Right ventricle myocardium inferior (tissue), 1 donor: ENCODE measurements at places on chromosomes 4 and X. TPM values are rescaled to one million over a fixed set of nuclear protein-coding genes. Genes with fewer than 3 reads are reported as not detected.

The SHISA3 gene
- total RNA-seq: 5.5 TPM

The NPY2R gene
- not detected for total RNA-seq

The PLXNB3 gene
- 2.3 TPM for total RNA-seq

The SGCB gene
- 80.4 TPM for total RNA-seq

The COL4A5 gene
- 6.1 TPM for total RNA-seq

The REPS2 gene
- total RNA-seq: 10.1 TPM

The BCORL1 gene
- total RNA-seq: 11.3 TPM

The EBP gene
- total RNA-seq: 54.1 TPM

The PCDH18 gene
- 6.2 TPM for total RNA-seq

The F9 gene
- total RNA-seq: not detected

The HMGN5 gene
- total RNA-seq: 1.3 TPM

The SERTM2 gene
- total RNA-seq: not detected

The CRLF2 gene
- total RNA-seq: not detected

The DUX4 gene
- not detected for total RNA-seq

The PDHA2 gene
- not detected for total RNA-seq

The JADE3 gene
- total RNA-seq: 9.0 TPM

The CT45A1 gene
- not detected for total RNA-seq

The TCEAL6 gene
- total RNA-seq: not detected

The KIAA1210 gene
- not detected for total RNA-seq

The USP51 gene
- total RNA-seq: 1.2 TPM

The SSX2B gene
- not detected for total RNA-seq

The NMU gene
- not detected for total RNA-seq

The PAGE4 gene
- total RNA-seq: not detected

The GC gene
- total RNA-seq: not detected

The GYG2 gene
- 1.5 TPM for total RNA-seq

The RWDD4 gene
- 15.5 TPM for total RNA-seq

The POU3F4 gene
- not detected for total RNA-seq

The DMRTC1B gene
- total RNA-seq: not detected

The NEUROG2 gene
- not detected for total RNA-seq

The EFHC2 gene
- total RNA-seq: 17.5 TPM

The CPXCR1 gene
- not detected for total RNA-seq

The GCNA gene
- 1.7 TPM for total RNA-seq

The EGFL6 gene
- total RNA-seq: not detected

The PNMA6F gene
- not detected for total RNA-seq

The NPY5R gene
- not detected for total RNA-seq
